Right lung (tissue), 10 donors: ENCODE measurements at places on chromosomes 2 and 18. TPM values are rescaled to one million over a fixed set of nuclear protein-coding genes. Genes with fewer than 3 reads are reported as not detected.

DNA sequence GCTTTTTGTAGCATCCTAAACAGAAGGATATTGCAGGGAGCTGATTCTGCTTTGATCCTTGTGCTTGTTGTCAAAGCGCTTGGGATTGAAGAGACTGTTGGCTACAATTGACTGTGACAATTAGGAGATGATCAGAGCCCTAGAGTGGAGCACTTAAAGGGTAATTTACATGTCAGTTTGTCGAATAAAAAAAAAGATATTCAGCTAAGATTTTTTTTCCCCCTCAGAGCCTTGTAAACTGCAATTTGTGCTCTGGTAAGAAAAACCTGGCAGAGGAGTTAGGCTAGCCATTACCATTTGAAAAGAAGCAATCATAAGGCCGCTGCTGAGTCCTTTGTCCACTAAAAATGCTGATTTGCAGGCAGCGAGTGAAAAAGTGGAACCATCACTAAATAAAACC, 47.8 kb upstream of the ZEB2 start:
- no peak for DNase-seq

GRCh38 chr2:79935771-79936657, 368.5 kb downstream of the LRRTM1 start:
- peak; percentile 57 for DNase-seq

- DNase-seq, result no peak
These were observed 1.7 kb upstream of the DYSF start for GRCh38 chr2:71451705-71452104.

DNA sequence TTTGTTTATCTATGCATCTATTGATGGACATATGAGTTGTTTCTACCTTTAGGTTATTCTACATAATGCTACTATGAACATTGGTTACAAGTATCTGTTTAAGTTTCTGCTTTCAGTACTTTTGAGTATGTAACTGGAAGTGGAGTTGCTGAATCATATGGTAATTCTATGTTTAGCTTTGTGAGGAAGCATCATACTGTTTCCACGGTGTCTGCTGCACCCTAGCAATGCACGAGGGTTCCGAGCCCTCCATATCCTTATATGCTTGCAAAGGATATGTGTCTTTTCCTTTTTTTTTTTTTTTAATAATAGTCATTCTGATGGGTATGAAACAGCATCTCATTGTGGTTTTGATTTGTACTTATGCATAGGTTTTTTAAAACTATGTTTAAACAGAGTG, 83.7 kb downstream of the FMNL2 start:
- DNase-seq, result no peak

- no peak for DNase-seq
These were observed 28.7 kb upstream of the MFSD6 start for GRCh38 chr2:190379249-190379964.

- no peak for DNase-seq
These were observed 41.6 kb downstream of the ACKR3 start for GRCh38 chr2:236610991-236611821.

- DNase-seq, result no peak
These were observed 120.9 kb upstream of the SMIM21 start for GRCh38 chr18:75548353-75548905.

DNA sequence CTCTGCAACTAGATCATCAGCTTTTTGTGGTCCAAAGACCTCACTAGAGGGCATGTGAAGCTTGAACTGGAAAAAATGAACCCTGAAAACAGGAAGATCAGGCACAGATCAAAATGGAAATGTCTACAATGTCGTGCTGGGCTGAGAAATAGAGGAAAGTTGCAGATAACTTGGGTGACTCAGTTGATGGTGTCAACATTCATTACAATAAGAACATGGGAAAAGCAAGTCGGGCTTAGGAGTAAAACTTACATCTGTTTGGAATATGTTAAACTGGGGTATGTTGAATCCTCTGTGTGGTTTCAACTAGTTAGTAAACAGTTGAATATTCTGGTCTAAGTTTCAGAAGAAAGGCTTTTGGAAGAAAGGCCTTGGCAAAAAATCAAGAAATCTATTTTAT, 940.4 kb downstream of the ERBB4 start:
- DNase-seq, result no peak

GRCh38 chr2:44347526-44347925, 13.8 kb downstream of the PREPL start:
- peak; percentile 63 for DNase-seq

DNA sequence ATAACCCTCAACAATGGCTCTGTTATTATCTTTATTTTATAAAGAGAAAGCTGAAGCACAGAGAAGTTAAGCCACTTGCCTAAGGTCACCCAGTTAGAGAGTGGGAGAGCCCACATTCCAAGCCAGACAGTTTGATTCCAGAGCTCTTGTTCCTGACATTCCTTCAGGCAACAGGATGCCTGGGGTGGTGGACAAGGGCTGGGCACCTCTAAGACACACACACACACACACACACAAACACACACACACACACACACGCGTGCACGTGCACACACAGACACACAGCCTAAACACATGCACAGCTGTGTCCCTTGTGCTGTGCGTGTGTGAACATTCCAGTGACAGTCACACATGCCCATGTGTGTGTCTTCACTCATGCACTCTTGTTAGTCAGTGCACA, 26.4 kb downstream of the CELF4 start:
- no peak for DNase-seq

DNA sequence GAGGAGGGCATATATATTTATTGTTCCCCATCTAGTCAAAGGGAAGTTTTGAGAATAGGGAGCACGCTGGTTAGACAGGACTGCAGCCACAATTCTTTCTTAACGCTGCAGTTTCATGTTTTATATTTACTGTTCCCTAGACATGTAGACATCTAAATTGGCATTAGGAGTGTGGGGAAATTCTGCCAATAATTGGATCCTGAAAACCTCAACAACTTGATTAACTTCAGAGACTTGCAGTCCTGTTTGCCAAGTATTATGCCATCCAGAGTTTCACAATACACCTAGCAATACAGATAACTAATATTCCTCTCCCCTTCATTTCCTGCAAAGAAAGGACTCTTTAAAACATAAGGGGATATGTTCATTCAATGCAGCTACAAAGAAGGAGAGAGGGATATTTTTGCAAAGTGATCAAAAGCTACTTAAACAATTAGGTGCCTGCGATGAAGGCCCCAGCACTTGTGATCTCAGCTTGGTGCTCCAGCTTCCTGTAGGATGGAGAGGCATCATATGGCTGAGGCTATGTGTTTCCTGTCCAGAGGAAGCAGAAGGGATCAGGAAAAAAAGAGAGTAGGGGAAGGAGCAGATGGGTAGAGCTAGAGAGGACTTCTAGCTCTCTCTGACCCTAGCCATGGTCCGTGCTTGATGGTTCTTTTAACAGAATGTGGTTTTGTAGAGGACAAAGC, 264.4 kb downstream of the MTX2 start:
- DNase-seq, result no peak

GRCh38 chr2:170034596-170034995, 143.4 kb upstream of the MYO3B start:
- no peak for DNase-seq

- no peak for DNase-seq
These were observed 443.9 kb downstream of the PID1 start for GRCh38 chr2:228827056-228827700.

GRCh38 chr18:64273724-64274123, 124.8 kb upstream of the LINC00305 start:
- no peak for DNase-seq

DNA sequence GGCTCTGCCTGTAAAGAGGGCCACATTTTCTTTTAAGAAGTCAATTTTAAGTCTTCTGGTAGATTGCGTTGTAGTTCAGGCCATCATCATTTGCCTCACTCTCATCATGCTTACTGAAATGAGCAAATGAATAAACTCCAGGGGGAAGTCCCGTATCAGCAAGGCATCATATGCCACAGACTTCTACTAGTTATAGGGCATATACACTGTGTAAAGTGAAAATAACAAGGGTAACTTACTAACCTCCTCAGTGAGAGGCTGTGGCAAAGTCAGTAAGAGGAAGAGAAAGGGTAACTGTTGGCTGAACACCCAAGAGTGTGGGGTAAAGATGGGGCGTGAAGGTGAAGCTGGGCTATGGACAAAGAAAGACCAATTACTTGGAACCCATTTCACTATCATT, 456.2 kb downstream of the SPAG16 start:
- DNase-seq, result no peak

DNA sequence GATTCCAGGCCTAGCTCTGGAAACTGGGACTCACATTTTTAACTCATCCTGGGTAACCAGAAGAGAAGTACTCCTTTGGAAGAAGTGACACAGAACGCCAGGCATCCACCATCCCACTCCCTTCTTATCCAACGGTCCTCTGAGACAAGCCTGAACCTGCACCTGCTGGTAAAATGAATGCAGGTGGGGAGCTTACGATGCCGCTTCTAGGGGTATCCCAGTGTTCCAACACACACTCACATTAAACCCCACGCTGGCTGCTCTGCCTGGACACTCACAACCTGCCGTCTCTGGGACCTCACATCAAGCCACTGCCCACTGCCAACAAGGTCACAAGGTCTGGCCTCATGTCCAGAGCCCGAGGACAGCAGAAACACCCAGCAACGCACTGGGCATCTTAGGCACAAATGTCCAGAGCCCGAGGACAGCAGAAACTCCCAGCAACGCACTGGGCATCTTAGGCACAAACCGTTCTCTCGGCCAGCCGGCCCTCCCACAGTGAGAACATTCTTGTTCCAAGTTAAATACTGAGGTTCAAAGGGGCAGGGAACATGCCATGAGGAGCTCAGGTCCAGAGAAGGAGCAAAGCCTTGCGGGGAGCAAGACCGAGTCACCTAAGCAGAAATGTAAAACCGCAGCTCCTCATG, 9.9 kb downstream of the SLC66A2 start:
- DNase-seq, result no peak

The REG1B gene
- not detected for polyA plus RNA-seq

The SPAG16 gene
- 33.9 TPM for polyA plus RNA-seq

The ERBB4 gene
- 1.2 TPM for polyA plus RNA-seq

The REG3A gene
- polyA plus RNA-seq, result not detected

The KRCC1 gene
- 53.4 TPM for polyA plus RNA-seq

The MARCO gene
- polyA plus RNA-seq, result 0.35 TPM

The THSD7B gene
- polyA plus RNA-seq, result 3.1 TPM

The SGPP2 gene
- 5.5 TPM for polyA plus RNA-seq
